ENCODE measurements at places on chromosomes 3 and 15. TPM values are rescaled to one million over a fixed set of nuclear protein-coding genes. Genes with fewer than 3 reads are reported as not detected.

LTF gene
- 3.1 TPM for total RNA-seq

INO80 gene
- total RNA-seq = 35.4 TPM

NEK11 gene
- 1.1 TPM for total RNA-seq

FGD5 gene
- 49.4 TPM for total RNA-seq

PLCB2 gene
- total RNA-seq = 2.2 TPM

ATP10A gene
- not detected for total RNA-seq

SNTN gene
- total RNA-seq = not detected

GOLGA8G gene
- not detected for total RNA-seq

MAPKAPK3 gene
- 33.9 TPM for total RNA-seq

SCAANT1 gene
- total RNA-seq = not detected

ATP13A5 gene
- total RNA-seq = not detected

CEP152 gene
- total RNA-seq = 4.4 TPM

CACNA2D3 gene
- not detected for total RNA-seq

ANKUB1 gene
- total RNA-seq = not detected

LRRC2 gene
- 0.64 TPM for total RNA-seq

Measured in mammary microvascular endothelial cell (primary cell).